ENCODE measurements at places on chromosomes 1 and 21. TPM values are rescaled to one million over a fixed set of nuclear protein-coding genes. Genes with fewer than 3 reads are reported as not detected.

DNA sequence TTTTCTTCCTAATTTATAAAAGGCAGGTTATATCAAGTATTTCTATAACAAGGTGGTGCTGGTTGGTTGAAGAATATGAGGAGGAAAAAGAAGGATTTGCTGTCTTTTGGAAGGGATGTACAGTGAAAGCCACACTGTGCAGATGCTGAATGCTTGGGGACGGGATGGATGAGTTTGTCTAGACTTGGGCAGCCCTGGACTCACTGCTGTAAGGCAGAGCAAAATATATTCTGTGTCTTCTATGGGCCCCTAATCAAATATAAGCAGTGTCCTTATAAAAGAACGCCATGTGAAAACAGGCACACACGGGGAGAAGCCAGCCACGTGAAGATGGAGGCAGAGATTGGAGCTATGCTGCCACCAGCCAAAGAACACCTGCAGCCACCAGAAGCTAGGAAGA lies 47.4 kb downstream of the PHC2 start:
- H3K4me1 ChIP-seq: peaks cover 17% of the 10 kb centered on the region
- H3K27me3 ChIP-seq: peaks cover 49% of the 10 kb centered on the region
- no peaks in the 10 kb centered on the region for H3K36me3 ChIP-seq
- peak; percentile 2 for DNase-seq

GRCh38 chr1:31181515-31182343 lies 58.0 kb downstream of the NKAIN1 start:
- H3K27me3 ChIP-seq: peaks cover 22% of the 10 kb centered on the region
- H3K4me3 ChIP-seq: no peak overlapping the region
- H3K36me3 ChIP-seq: no peaks in the 10 kb centered on the region
- peaks cover 10% of the 10 kb centered on the region for H3K4me1 ChIP-seq

- H3K27ac ChIP-seq: no peak overlapping the region
- H3K36me3 ChIP-seq: no peaks in the 10 kb centered on the region
- H3K27me3 ChIP-seq: peaks cover 8% of the 10 kb centered on the region
- no peak for DNase-seq
- H3K4me3 ChIP-seq: no peak overlapping the region
- no peaks in the 10 kb centered on the region for H3K4me1 ChIP-seq
Measured at GRCh38 chr1:173015629-173016028, 35.1 kb downstream of the TNFSF18 start.

- H3K4me3 ChIP-seq: peak overlapping the region; percentile 97
- peak; percentile 48 for DNase-seq
- peak overlapping the region; percentile 98 for H3K27ac ChIP-seq
- H3K4me1 ChIP-seq: peaks cover 39% of the 10 kb centered on the region
Measured at GRCh38 chr1:155136748-155137147, 1.1 kb downstream of the SLC50A1 start.

- no peaks in the 10 kb centered on the region for H3K27me3 ChIP-seq
- H3K36me3 ChIP-seq: no peaks in the 10 kb centered on the region
- no peaks in the 10 kb centered on the region for H3K4me1 ChIP-seq
- no peak overlapping the region for H3K27ac ChIP-seq
- no peak overlapping the region for H3K4me3 ChIP-seq
Measured at GRCh38 chr1:118201524-118201923, 16.5 kb upstream of the SPAG17 start.

GRCh38 chr1:7581754-7582459 lies 189.2 kb upstream of the VAMP3 start:
- no peak for DNase-seq
- no peaks in the 10 kb centered on the region for H3K4me1 ChIP-seq
- H3K4me3 ChIP-seq: no peak overlapping the region
- H3K27ac ChIP-seq: no peak overlapping the region
- no peaks in the 10 kb centered on the region for H3K27me3 ChIP-seq

GRCh38 chr1:228744356-228744755 lies 9.1 kb downstream of the RHOU start:
- peaks cover 6% of the 10 kb centered on the region for H3K27me3 ChIP-seq
- H3K36me3 ChIP-seq: peaks cover 25% of the 10 kb centered on the region
- peaks cover 27% of the 10 kb centered on the region for H3K4me1 ChIP-seq
- DNase-seq: no peak
- no peak overlapping the region for H3K27ac ChIP-seq
- H3K4me3 ChIP-seq: no peak overlapping the region

DNA sequence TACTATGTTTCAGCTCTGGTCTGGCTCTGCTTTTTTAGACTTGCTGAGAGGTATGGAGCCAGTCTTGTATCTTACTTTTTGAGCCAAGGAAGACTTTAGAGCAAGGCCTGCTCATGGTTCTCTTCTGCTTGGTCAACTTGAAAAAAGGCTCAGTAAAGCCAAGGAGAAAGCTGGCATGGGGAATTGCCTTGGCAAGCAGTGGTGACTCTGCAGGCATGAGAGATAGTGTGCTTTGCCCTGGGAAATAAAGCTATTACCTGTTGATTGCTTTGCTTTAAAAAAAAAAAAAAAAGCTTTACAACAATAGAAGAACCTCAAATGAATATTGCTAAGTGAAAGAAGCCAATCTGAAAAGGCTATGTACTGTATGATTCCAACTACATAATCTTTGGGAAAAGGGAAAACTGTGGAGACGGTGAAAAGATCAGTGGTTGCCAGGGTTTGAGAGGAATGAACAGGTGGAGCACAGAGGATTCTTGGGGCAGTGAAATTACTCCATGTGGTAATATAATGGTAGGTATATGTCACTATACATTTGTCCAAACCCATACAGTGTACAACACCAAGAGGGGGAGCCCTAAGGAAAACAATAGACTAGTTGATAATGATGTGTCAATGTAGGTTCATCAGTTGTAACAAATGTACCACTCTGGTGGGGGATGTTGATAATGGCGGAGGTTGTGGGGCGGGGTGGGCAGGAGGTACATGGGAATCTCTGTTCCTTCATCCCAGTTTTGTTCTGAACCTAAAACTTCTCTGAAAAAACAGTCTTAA lies 87.6 kb downstream of the HMCN1 start:
- no peaks in the 10 kb centered on the region for H3K36me3 ChIP-seq
- no peak for DNase-seq
- no peak overlapping the region for H3K27ac ChIP-seq
- H3K27me3 ChIP-seq: peaks cover 10% of the 10 kb centered on the region

- no peaks in the 10 kb centered on the region for H3K27me3 ChIP-seq
- no peaks in the 10 kb centered on the region for H3K4me1 ChIP-seq
- no peak overlapping the region for H3K4me3 ChIP-seq
- H3K27ac ChIP-seq: no peak overlapping the region
Measured at GRCh38 chr1:187956975-187957374, 1128.2 kb downstream of the PLA2G4A start.

- H3K4me3 ChIP-seq: peak within 1 kb of the TSS; percentile 91
- peak within 1 kb of the TSS; percentile 99 for H3K27ac ChIP-seq
- peaks cover 44% of the 10 kb centered on the region for H3K4me1 ChIP-seq
- peak; percentile 98 for DNase-seq
Measured at GRCh38 chr1:35192853-35193664, at the start of gene SFPQ. SFPQ (minus strand) TSS chr1:35193145; CDS start chr1:35193049, 96 bp downstream.

DNA sequence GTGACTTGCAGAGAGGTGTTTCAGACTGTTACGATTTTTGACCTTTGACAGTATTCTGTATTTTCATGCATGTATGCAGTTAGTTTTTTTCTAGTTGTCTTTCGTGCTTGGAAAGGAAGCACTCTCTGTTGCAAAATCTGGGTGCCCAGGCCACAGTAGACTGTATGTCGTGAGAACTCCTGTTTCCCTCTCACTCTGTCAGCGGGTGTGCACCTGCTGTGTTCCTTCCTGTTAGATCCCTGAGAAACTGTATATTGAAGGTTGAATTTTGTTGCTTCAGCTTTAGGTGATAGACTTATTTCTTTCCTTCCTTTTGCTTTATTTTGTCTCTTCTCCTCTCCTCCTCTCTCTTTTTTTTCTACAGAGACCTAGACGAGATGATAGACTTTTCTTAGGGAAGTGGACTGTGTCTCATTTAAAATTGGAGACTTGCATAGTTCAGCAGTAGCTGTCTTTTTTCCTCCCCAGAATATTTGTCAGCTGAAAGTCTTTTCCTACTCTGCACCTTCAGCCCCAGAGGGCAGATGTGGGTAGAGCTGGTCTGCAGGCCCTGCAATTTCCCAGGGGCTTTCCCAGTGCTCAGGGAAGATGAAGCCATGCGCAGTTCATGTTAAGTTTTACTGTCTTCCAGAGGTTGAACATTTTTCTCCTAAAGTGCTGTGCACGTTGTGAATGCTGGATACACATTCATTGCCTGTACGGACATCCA lies 1.4 kb downstream of the TRAPPC10 start:
- peaks cover 16% of the 10 kb centered on the region for H3K36me3 ChIP-seq
- DNase-seq: peak; percentile 51
- no peaks in the 10 kb centered on the region for H3K27me3 ChIP-seq
- H3K27ac ChIP-seq: peak overlapping the region; percentile 89

- no peaks in the 10 kb centered on the region for H3K4me1 ChIP-seq
- no peak overlapping the region for H3K27ac ChIP-seq
Measured at GRCh38 chr1:43441894-43442637, 11.7 kb downstream of the HYI start.

DNA sequence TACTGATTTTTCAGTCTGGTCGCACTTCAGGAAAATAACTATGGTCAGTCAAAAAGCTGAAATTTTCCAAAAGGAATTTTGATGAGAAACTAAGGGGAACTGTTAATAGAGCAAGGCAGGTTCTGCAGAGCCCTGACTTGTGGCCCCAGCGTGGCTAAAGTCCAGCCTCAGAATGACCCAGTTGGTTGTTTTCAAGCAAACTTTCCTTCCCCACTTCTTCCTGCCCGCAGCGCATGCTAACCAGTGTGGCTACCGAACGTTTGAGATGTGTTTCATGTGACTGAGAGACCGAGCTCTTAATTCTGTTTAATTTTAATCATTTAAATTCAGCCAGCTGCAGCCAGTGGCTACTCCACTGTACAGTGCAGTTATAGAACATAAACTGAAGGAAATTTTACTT lies 6.2 kb upstream of the IL10RB start:
- H3K4me1 ChIP-seq: peaks cover 37% of the 10 kb centered on the region
- H3K4me3 ChIP-seq: no peak overlapping the region
- peak; percentile 55 for DNase-seq
- H3K36me3 ChIP-seq: peaks cover 58% of the 10 kb centered on the region
- no peak overlapping the region for H3K27ac ChIP-seq

SH3BGR gene
- 0.93 TPM for total RNA-seq

APOBEC4 gene
- total RNA-seq: not detected

CSF3R gene
- total RNA-seq: not detected

Measured in activated CD8-positive, alpha-beta memory T cell treated with anti-CD3 and anti-CD28 coated beads, Interleukin-2, amount 10 ng/mL, durations not matched to agents 7 days and 5 days (primary cell).